DMS79 (cell line): ENCODE measurements at places on chromosomes 2 and 18.

DNA sequence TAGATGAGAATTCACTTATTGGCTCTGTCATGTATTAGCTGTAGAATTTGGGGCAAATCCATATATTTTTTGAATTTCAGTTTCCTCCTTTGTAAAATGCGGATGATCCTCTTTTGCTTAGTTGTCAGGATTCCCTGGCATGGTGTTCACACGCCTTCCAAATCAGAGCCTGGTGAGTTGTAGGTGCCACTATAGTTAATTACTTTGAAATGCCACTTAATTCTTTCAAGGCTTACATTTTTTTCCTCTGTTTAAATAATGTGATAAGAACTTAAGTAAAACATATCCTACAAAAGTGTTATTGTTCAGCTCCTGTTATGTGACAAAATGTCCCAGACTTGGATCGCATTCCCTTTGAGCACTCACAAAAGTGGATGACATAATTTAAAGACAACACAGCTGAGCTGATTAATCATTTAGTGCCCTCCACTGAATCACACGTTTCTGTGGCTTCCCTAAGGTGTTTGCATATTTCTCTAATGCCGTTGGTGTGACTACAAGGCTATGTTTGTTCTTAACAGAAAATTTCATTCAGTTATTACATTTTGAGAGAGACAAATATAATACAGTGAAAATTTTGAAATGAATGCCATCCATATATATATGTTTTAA is 471.2 kb upstream of the CHST9 start:
- no peak for DNase-seq

DNA sequence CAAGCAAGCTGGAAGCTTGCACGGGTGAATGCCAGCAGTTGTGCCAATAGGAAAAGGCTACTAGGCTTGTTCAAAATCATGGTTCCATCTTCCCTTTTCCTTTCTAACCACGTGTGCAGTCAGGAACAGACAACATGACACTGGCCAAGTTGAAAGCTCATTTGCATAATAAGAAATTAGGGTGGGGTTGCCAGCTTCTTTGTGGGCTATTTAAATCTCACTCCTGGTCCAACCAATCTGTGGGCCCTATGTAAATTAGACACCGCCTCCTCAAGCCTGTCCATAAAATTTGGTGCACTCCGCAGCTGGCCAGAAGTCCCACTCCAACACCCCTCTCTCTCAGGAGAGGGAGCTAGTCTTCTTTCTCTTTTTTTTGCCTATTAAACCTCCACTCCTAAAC is 1948.4 kb upstream of the PIK3C3 start:
- no peak for DNase-seq

- no peak for DNase-seq
Measured at GRCh38 chr2:172672114-172672513, 63.5 kb upstream of the RAPGEF4 start.

GRCh38 chr2:58407487-58407886 is 166.4 kb upstream of the FANCL start:
- no peak for DNase-seq
